Neural crest cell (in vitro differentiated cells): ENCODE measurements at places on chromosomes 5 and 9. TPM values are rescaled to one million over a fixed set of nuclear protein-coding genes. Genes with fewer than 3 reads are reported as not detected.

DNA sequence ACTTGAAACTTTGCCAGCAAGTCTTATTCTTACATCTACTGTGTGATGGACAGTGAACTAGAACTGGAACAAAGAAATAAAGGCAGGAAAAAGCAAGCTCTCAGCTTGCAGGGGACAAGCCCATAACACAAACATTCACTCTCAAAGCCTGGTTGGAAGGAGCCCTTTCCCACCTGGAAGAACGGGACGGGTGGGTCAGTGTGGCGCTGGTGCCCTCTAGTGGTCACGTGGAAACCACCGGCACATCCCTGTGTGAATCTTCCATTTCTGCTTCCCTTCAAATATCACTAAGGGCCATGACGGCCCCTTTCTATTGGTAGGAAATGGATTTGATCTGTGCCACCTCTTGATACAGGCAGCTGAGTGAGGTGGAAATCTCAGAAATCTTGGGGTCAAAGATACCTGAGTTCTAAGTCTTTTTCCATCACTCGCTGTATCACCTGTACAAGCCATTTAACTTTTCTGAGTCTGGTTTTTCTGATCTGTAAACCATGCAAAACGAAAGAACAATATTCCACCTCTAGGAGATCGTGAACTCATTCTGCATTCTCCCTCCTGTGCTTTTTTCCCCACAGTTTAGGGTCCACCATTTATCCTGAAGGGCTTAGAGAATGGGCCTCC is 211.6 kb downstream of the MSX2 start:
- peak; percentile 82 for DNase-seq

GRCh38 chr9:89449261-89449671 is 48.6 kb downstream of the SEMA4D start:
- no peak for DNase-seq

DNA sequence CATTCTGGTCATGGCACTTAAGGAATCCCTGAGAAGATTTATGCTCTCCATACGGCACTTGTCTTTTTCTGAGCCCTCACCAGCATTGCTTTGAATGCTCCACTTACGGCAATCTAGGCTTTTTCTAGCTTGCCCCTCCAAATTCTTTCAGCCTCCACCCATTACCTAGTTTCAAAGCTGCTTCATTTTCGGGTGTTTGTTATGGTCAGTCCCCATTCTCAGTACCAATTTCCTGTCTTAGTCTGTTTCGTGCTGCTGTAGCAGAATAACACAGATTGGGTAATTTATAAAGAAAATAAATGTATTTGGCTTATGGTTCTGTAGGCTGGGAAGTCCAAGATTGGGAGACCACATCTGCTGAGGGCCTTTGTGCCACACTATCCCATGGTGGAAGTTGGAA is 42.0 kb downstream of the ARHGEF28 start:
- DNase-seq = no peak

- DNase-seq = no peak
Measured at GRCh38 chr9:14356351-14357265, 42.7 kb upstream of the NFIB start.

DNA sequence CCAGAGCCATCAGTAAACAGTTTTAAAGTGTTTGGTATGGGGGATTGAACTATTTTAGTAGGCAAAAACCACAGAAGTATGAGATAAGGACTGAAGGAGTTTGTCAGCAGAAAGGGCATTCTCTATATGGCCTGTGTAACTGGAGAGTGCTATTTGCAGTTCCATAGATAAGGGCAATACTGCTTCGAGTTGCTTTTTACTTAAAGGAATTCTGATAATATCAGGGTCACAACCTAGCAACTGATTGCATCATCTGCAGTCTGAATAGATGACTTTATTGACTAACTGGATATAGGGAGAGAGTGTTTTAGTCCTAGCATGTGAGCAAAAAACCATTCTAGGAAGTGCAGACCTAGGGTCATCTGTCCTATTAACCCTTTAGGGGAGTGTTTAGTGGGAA is 645.2 kb upstream of the PTPRD start:
- DNase-seq = no peak

FOXI1 gene
- total RNA-seq = not detected in 2 replicates

MTRR gene
- 43.3 and 50.8 TPM in 2 replicates for total RNA-seq
